Forelimb muscle (tissue), 1 donor: ENCODE measurements at places on chromosomes 1 and 21. TPM values are rescaled to one million over a fixed set of nuclear protein-coding genes. Genes with fewer than 3 reads are reported as not detected.

HSD3B2 gene
- not detected for polyA plus RNA-seq

ALDH4A1 gene
- polyA plus RNA-seq, result 11.9 TPM

NBPF6 gene
- not detected for polyA plus RNA-seq

LCE1D gene
- not detected for polyA plus RNA-seq

IARS2 gene
- 48.1 TPM for polyA plus RNA-seq

MAP7D1 gene
- polyA plus RNA-seq, result 148 TPM

HRNR gene
- 0.03 TPM for polyA plus RNA-seq

TCHH gene
- 0.03 TPM for polyA plus RNA-seq

RGS2 gene
- 84.3 TPM for polyA plus RNA-seq
